ENCODE measurements at places on chromosomes 4 and X. TPM values are rescaled to one million over a fixed set of nuclear protein-coding genes. Genes with fewer than 3 reads are reported as not detected.

- no peak for DNase-seq
Observed at GRCh38 chr4:24382381-24382780, 202.0 kb downstream of the DHX15 start.

- DNase-seq = no peak
Observed at GRCh38 chr4:34643476-34643875, 1600.8 kb downstream of the ARAP2 start.

Gene SPACA5
- total RNA-seq = not detected

GRCh38 chrX:46683048-46683447 lies 75.9 kb downstream of the SLC9A7 start:
- DNase-seq = no peak

GRCh38 chr4:1337376-1337831 lies 9.6 kb upstream of the UVSSA start:
- DNase-seq = no peak

Gene USP11
- total RNA-seq = 35.9 TPM

GRCh38 chrX:27583976-27584375 lies 6.2 kb upstream of the DCAF8L2 start:
- no peak for DNase-seq

DNA sequence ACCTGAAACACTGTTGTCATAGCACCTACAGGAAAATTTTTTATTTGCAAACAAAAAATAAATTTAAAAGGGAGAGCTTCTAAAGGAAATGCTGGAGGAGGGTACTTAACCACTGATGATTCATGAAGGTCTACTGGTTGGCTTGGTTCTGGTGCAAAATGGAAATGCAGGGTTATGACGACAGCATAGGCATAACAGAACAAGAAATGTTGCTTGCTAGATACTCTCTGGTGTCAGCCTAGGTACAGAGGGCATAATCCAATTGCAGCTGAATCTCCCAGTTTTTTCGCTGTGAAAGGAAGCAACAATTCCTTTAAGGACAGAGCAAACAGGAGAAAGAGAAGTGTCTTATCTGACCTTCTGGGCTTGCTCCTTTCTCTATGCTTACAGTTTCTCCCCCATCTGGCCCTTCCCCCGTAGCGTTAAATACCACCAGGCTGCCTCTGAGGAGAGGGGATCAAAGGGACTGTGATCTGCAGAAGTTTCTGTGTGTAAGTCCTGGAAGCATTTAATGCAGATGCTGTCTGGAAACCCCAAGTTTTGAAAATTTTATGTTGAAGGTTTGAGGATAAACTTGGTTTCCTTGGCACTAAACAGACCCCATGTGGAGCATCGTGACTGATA lies 23.7 kb upstream of the CASK start:
- DNase-seq = no peak

DNA sequence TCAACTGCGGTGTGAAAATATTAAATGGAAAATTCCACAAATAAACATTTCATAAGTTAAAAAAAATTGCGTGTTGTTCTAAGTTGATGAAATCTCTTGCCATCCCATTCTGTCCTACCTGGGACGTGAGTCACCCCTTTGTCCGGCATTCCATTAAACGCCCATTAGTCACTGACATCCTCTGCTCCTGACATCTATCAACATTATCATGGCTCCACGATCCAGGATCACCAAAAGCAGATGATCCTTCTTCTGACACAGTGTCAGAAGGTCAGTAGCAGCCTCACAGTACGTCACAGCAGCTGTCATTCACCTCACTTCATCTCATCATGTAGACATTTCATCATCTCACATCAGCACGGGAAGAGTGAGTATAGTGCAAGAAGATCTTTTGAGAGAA lies 125.7 kb downstream of the ZNF827 start:
- no peak for DNase-seq

Gene DCLK2
- 2.0 TPM for total RNA-seq

DNA sequence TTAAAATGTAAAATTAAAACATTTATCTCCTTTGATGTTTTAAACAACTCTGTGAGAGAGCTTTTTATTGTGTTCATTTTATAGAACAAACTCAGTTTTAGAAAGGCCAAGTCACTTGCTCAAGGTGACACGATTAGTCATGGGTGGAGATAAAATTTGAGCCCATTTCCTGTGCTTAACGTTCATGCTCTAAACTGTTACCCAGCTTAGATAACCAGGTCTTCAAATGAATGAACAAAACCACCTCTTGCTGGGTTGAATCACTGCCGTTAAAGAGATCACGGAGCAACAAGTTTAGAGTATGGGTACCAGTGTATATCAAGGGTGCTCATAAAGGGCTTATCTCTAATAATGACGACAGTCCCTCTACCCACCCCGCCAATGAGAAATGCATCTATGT lies 10.2 kb upstream of the CASK start:
- no peak for DNase-seq

Gene TRIM2
- 12.7 TPM for total RNA-seq

DNA sequence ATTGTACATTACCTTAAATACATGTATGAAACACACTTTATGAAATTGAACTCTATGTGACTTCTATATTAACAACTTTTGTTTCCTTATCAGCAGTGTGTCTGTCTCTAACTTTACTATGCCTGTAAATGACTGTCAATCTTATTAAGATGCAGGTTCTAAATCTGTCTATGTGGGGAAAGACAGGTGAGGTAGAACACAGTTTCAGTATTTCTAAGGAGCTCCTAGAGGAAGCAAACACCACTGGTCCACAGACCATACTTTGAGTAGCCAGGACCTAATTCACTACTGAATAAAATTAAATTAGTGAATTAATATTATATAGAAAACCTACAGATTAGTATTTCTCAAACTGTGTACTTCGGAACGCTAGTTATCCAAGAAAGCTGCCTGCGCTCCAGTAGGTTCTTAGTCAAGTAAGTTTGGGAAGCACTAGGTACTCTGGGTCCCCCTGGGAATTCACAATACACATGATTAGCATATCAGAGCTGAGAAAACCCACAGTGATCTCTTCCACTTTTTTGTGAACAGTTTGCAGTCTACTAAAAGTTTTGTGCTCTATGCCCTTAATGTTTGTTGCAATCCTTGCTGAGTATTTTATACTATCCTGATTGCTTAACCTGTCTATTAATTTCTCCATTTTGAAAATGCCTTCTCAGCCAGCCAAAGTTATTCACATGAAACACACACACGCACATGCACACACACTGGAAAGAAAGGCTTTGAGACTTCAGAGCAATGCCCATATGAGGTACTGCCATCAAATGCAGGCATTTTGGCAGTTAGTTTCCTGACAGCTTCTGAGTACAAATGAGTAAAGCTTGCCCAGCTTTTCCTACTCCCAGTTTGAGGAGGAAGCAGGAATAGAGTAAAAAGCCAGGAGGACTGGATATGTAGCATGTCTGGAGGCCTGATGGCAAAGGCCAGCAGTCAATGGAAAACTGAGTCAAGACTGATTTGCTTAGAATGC lies 133.6 kb upstream of the CPEB2 start:
- DNase-seq = no peak

- no peak for DNase-seq
Observed at GRCh38 chr4:8580321-8581093, at the start of gene GPR78. GPR78 (plus strand) TSS chr4:8580392; CDS start chr4:8580983, 591 bp downstream.

Gene UFSP2
- total RNA-seq = 38.9 TPM

Gene PRAF2
- total RNA-seq = 5.9 TPM

GRCh38 chr4:127698789-127699200 lies 31.4 kb upstream of the SLC25A31 start:
- DNase-seq = no peak

- no peak for DNase-seq
Observed at GRCh38 chr4:148030193-148030873, 298.4 kb downstream of the ARHGAP10 start.

DNA sequence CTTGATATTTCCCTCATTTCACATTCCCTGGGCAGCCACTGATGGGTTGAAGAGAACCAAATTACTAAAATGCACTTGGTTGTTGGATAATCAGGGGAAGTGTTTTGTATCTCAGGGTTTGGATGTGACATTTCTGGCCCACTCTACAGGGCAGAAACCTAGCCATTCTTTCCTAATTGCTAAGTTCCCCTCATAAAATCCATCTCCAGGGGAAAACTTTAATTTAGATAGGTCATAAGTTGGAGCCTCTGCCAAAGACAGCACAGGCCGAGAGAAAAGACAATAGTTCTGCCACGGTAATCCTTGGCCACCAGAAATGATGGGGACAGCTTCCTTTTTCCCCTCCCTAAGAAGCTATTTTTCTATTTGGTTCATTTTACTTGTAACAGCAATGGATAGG lies 192.7 kb upstream of the C1QTNF7 start:
- DNase-seq = no peak

Gene XAGE1A
- not detected for total RNA-seq

Gene GNRHR
- not detected for total RNA-seq

DNA sequence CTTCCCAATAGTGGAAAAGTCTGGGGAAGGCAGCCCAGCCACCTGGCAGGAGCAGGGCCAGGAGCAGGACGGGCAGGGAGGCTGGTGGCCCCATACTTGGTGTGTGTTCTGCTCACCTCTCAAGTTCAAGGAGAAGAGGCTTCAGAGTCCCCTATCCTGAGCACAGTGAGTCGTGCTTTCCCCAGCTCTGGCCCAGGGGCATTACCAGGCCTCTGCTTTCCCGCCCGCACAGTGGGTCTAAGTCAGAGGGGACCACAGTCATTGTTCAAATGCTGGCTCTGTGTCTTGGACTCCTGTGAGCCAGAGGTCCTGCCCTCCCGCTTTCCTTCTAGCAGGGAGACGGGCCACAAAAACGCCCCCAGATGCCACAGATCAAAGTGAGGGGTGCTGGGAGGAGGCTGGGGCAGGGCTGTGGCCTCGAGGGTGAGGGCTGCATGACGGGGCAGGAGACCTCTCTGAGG lies 27.6 kb downstream of the HTRA3 start:
- DNase-seq = no peak

Gene CFAP99
- total RNA-seq = not detected

DNA sequence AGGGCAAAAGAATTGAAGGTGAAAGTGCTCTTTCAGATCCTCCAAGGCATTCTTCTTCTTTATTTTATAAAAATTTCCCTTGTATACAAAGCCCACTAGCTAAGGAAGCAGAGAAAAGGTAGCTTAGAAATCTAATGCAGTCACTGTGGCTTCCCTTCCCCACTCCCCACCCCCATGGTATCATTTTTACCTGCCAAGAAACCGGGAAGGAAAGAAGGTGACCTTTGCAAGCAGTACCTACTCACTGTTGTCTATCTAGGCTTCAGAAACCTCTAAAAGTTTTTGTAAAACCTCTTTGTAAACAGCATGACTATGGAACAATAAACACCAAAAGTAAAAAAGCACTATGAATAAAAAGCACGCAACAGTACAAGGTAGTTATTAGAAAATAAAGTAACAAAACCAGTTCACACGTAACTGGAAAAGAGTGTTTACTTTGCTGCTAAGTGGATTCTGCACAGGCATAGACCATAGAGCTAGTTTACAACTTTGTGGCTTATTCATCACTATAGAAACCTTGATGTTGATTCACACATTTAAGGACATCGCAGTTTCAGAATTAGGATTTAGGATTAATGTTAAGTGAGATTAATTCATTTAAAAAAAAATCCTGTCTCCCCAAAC lies 109.6 kb upstream of the FTHL17 start:
- no peak for DNase-seq

GRCh38 chr4:79823148-79823763 lies 249.8 kb downstream of the ANTXR2 start:
- DNase-seq = no peak

DNA sequence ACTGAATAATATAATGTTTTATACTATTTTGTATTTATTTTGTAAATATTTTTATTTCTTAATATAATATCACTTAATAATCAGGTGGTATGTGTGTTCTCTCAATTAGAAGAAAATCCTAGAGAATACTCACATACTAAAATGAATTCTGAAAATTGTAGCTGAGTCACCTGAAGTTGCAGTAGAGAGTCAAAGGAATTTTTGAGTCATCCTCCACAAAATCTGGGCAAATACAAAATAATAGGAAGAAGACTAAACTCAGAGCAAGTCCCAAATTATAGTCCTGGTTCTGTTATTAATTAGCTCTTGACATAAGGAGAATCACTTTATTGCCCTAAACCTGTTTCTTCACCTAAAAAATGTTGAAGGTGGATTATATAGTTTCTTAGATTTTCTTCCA lies 57.8 kb downstream of the SPATA4 start:
- no peak for DNase-seq

Gene PPP1R2C
- not detected for total RNA-seq

GRCh38 chr4:6345096-6345830 lies 75.6 kb downstream of the WFS1 start:
- DNase-seq = no peak

Gene SATL1
- not detected for total RNA-seq

DNA sequence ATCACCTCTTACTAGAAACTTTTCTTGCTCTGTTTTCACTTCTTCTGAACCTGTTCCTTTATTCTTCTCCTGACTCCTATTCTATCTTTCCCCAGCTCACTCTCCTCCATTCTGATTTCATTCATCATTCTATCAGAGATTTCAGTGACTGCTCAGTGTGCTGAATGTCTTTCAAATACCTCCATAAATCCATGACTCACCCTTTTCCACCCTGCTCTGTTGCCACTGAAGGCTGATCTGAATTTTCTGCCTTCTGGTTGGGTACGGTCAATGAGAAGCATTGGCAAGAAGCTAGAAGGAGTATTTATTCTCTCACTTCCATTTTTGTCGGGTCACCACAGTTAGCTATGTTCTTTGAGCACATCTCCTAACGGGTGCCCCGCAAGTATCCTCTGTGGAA lies 265.9 kb downstream of the CBLL2 start:
- no peak for DNase-seq

- peak; percentile 4 for DNase-seq
Observed at GRCh38 chr4:100162027-100162685, 28.1 kb downstream of the DDIT4L start.

DNA sequence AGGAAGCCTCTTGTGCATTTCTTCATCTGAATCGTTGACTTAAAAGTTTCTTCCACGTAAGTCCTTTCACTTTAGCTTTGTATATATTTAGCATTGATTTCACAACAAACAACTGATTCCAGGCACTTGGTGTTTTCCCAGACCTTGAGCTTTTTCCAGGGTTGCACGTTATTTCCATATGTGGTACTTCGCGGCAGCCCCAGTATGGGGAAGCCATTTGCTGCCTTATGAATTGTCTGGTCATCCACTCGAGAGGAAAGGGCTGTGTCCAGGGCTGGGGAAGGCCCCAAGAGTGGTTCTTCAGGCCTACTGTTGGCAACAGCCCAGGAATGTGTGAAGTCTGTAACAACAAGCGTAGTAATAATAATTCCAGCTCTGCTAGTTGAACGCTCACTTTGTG lies 2.8 kb upstream of the TLR8 start:
- DNase-seq = no peak

DNA sequence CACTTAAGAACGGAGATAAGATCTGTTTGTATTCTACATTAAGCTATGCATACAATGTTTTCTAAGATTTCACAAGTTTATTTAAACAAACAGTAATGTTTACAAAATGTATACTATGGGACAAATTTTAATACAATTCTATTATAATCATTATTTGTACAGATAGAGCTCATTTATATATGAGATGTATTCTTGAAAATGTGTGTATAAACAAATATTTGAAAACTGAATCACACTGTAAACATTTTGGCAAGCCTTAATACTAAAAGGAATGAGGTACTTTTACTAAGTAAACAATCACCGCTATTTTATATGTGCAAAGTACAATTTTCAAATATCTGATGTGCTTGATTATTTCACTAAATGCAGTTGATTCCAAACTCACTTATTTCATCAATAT lies 119.2 kb upstream of the MAB21L2 start:
- no peak for DNase-seq

Gene NDST3
- total RNA-seq = not detected

Gene SFRP2
- not detected for total RNA-seq
